NCI-H748 treated with DMSO at 0.1 percent for 48 hours (cell line): ENCODE measurements at places on chromosomes 6 and 20.

DNA sequence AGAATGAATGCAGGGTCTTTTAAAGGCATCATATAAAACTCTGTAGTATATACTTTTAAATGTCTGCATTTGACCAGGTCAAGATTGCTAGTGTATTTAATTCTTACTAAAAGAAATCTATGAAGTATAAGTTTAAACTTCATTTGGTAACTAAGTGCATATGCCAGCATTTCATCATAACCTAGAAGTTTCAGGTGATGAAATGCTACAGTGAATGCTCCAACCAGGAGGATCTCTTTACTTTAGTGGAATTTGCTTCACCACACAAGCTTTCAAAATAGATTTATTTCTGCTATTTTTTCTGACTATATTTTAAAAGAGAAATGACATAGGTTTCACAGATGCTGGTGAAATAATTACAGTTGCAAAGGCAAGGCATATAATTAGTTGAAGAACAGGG lies 141.9 kb downstream of the HIVEP2 start:
- DNase-seq, result no peak

DNA sequence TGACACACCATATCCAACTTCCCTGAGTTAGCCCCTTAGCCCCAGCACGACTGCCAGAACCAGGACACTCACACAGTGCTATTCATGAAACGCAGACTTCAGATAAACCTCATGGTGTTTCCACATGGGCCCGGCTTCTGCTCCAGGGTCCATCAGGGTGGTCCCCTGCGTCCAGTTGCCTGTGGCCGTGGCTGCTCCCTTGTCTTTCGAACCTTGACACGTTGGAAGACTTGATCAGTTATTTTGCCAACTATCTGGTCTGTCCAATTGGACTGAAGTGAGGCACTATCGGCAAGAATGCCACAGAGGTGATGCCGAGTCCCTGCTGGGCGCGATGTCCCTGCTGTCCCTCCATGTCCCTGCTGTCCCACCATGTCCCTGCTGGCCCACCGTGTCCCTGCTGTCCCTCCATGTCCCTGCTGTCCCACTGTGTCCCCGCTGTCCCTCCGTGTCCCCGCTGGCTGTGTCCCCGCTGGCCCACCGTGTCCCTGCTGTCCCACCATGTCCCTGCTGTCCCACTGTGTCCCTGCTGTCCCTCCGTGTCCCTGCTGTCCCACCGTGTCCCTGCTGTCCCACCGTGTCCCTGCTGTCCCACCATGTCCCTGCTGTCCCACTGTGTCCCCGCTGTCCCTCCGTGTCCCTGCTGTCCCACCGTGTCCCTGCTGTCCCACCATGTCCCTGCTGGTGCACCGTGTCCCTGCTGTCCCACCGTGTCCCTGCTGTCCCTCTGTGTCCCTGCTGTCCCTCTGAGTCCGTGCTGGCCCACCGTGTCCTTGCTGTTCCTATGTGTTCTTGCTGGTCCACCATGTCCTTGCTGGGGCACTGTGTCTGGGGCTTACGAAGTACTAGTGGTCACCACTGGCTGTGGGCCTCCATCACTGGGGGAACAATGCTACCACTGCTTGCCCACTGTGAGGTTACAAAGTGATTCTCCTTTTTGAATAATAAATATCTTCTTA lies 251.4 kb downstream of the DLL1 start:
- DNase-seq, result no peak

DNA sequence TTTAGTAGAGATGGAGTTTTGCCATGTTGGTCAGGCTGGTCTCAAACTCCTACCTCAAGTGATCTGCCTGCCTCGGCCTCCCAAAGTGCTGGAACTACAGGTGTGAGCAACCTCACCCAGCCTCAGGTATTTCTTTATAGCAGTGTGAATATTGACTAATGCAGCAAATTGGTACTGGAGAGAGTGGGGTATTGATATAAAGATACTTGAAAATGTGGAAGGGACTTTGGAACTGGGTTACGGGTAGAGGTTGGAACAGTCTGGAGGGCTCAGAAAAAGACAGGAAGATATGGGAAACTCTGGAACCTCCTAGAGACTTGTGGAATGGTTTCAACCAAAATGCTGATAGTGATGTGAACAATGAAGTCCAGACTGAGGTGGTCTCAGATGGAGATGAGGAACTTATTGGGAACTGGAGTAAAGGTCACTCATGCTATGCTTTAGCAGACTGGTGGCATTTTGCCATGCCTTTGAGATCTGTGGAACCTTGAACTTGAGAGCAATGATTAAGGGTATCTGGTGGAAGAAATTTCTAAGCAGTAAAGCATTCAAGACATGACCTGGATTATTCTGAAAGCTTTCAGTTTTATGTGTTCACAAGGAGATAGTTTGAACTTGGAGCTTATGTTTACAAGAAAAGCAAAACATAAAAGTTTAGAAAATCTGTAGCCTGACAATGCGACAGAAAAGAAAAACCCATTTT lies 127.2 kb downstream of the DTNBP1 start:
- no peak for DNase-seq

DNA sequence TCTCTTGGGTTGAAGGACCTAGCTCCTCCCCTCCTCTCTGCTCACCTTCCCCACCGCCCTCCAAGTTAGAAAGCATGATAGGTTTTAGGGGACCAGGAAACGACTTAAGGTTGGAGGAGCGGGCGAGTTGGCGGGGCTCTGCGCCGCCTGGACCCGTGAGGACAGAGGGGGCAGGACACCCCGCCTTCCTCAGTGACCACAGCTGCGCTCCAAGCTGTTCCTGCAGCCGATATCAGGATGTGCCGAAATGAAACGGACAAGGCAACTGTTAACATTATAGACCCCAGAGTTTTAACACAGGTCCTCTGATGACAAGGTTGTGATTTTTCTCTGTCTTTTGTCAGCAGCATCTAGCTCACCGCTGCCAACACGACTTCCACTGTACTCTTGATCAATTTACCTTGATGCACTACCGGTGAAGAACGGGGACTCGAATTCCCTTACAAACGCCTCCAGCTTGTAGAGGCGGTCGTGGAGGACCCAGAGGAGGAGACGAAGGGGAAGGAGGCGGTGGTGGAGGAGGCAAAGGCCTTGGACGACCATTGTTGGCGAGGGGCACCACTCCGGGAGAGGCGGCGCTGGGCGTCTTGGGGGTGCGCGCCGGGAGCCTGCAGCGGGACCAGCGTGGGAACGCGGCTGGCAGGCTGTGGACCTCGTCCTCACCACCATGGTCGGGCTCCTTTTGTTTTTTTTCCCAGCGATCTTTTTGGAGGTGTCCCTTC lies at the start of gene GRM1:
TSS of gene GRM1 (plus strand) at position 212 of the 722 bp plus-strand sequence. CDS start at position 668, 456 bp downstream.
- DNase-seq, result no peak

DNA sequence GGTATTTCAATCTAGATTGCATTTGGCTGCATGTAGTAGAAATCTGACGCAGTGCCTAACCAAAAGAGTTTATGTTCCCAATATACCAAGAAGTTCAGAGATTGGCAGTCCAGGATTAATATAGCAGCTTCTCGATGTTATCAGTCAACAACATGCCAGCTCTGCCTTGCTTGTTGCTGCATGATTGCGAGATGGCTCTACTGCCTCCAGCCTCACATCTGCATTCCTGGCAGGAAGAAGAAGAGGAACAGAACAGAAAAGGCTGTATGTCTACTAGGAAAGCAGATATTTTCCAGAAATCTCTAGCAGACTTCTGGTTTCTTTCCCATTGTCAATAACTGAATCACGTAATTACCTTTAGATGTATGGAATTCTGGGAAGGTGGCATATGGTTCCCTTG lies 60.8 kb downstream of the SLC35D3 start:
- DNase-seq, result no peak

DNA sequence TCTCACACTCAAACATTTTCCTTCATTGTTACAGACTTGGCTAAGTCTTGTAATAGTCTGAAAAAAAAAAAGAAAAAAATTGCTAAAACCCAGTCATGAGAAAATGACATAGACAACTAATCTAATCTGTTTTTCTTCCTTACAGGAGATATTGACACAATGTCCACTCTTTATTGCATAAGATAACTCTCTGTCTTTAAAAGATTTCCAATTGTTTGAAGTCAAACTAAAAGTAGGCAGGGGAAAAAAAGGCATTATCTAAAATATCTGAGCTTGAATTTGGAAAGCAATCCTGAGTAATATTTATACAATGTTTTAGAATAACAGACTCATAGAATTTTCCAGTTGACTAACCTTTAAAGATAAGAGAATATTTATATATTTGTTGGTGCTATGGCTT lies 233.0 kb upstream of the CEP162 start:
- no peak for DNase-seq

DNA sequence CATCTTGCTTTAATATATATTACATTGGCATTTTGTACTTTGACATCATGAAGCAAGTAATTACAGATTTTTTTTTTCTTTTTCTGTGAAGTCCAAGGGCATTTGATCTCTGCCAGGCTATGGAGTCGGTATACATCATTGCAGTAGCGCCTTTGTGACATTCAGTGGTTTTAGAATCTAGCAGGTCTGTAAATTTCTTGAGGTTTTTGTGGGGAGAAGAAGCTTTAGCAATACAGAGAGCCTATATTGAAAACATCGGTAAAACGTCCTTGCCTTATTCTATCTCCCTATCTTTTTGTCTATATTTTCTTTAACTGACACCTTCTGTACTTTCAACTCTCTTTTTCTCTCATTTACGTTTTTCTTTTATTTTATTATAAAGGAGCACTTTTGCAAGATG lies 47.2 kb downstream of the DUSP22 start:
- DNase-seq, result no peak

GRCh38 chr6:169302255-169302654 lies 48.6 kb upstream of the THBS2 start:
- DNase-seq, result no peak

- no peak for DNase-seq
Observed at GRCh38 chr20:2867081-2867864, 6.0 kb upstream of the PTPRA start.

DNA sequence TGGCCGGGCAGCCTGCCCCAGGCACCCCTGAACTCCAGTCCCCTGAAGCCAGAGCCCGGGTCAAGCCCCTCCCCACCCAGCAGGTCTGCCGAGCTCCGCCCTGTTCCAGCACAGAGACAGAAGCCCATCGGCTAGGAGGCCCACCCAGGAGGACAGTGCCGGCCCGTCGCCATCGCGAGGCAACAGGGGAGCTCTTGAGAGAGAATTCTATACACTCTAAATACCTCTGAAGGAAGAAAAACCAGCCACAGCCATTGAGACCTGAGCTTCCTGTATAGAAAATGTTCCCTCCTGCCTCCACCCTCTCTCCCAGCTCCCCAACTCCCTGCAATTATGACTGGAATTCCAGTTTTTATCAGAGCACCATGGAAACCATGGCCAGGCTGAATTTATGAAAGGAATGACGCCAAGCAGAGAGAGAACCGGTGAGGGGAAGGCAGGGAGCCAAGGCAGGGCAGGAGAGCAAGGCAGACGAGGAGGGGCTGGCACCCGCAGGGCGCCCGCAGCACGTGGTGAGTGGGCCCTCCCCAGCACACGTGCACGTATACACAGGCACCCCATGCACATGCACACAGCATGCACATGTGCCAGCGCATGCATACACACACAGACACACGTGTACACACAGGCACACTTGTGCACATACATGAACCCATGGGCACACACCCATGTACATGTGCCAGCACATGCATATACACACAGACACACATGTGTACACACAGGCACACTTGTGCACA lies 27.6 kb upstream of the MRGBP start:
- no peak for DNase-seq

DNA sequence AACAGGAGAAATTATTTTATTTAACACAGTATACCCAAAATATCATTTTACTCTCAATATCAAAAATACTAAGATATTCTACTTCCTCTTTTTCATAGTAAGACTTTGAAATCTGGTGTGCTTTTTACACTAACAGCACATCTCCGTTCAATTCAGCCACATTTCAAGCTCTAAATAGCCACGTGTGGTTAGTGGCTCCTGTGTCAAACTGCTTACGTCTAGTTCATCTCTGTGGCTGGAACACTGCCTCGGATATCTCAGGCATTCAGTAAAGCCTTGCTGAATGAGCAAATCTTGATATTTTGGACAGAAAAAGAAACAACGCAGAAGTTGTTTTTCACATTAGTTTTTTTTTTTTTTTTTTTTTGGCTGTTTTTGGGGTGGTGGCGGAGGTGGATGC lies 136.1 kb downstream of the EYA4 start:
- DNase-seq, result no peak
